Stimulated activated CD8-positive, alpha-beta memory T cell treated with anti-CD3 and anti-CD28 coated beads, Interleukin-2, amount 100 ng/mL, for 1 hour (primary cell): ENCODE measurements at places on chromosomes 11 and 22.

DNA sequence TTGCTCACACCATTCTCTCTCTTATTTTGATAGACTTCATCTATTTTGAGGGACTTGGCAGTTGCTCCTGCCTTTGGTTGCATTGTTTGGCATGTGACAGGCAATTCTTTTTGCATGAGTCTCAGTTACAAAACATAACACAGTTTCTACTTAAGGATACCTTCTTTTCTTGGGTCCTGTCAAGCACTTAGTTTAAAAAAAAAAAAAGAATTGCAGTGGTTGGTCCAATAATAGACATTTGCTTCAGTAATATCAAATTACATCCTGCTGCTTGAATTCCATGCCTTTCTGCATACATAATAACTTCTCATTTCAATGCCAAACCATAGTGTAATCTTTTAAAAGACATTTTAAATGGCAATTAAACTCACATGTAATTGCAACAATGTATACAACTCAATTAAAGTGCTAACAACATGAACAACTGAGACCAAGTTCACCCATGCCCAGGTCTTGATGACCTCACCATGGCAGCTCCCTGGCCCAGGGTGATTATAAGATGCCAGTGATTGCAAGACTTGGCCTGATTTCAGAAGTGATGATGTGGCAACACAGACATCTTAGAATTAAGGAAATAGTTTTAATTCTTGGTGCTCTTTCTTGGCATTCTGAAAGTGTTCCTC is 32.2 kb upstream of the PLET1 start:
- DNase-seq = no peak

GRCh38 chr22:18091478-18091877 is 13.7 kb downstream of the PEX26 start:
- DNase-seq = no peak

- DNase-seq = no peak
Measured at GRCh38 chr11:90997241-90997640, 774.4 kb upstream of the CHORDC1 start.

DNA sequence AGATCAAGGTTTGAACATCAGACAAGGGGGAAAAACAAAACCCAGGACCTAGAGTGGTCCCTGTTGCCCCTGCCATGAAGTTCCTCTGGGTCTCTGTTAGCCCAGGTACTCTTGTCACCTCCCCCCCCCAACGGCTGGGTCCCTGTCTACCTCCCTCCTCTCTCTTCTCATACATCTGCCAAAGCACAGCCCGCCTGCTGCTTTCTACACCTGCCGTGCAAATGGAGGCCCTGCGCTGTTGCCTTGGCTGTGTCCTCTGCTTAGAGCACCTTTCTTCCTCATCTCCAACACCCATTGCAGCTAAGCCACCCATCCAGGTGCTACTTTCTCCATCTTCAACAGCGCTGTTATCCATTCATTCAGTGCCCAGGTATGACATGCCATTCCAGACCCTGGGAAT is 99.2 kb downstream of the TP53I11 start:
- DNase-seq = no peak

- no peak for DNase-seq
Measured at GRCh38 chr11:16781936-16782919, 43.8 kb downstream of the C11orf58 start.
